ENCODE measurements at places on chromosomes 5 and 9.

DNA sequence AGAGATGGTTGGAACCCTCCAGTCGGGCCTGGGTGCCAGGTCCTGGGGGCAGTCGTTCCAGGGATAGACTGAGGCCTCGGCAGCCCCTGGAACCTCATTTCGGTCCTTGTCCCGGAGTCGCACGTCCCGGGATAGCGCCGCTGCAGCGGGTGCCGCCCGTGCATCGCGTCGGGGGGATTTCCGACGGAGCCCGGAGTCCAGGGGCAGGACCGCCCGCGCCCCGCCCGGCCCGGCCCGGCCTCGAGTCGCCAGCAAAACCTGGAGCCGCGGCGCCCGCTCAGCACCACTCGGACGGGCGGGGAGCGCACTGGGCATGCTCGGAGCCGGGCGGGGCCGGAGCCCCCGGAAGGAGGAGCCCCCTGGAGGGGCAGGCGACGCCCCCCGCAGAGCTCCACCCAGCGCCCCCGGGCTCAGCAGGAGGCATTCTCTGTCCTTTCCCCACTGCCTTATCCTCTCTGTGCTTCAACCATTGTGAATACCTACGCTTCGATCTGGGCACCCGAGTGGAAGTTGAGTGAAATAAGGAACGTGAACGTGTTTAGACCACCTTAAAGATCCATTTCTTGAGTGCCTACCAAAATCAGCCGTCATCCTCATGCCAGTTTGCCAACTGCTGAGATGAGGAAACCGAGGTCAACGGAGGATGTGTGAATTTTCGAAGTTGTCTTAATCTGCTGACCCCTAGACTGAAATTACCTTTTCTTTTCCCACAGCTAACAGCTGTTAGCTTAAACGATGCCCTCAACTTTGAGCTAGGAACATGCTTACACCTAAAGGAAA is 1.7 kb upstream of the PTPN3 start:
- no peak overlapping the region for H3K27ac ChIP-seq
- H3K4me1 ChIP-seq, result no peaks in the 10 kb centered on the region
- peak; percentile 64 for DNase-seq

- H3K27me3 ChIP-seq, result no peaks in the 10 kb centered on the region
- peaks cover 11% of the 10 kb centered on the region for H3K4me1 ChIP-seq
- H3K27ac ChIP-seq, result no peak overlapping the region
- no peaks in the 10 kb centered on the region for H3K36me3 ChIP-seq
Observed at GRCh38 chr5:146799671-146800070, 78.9 kb downstream of the PPP2R2B start.

DNA sequence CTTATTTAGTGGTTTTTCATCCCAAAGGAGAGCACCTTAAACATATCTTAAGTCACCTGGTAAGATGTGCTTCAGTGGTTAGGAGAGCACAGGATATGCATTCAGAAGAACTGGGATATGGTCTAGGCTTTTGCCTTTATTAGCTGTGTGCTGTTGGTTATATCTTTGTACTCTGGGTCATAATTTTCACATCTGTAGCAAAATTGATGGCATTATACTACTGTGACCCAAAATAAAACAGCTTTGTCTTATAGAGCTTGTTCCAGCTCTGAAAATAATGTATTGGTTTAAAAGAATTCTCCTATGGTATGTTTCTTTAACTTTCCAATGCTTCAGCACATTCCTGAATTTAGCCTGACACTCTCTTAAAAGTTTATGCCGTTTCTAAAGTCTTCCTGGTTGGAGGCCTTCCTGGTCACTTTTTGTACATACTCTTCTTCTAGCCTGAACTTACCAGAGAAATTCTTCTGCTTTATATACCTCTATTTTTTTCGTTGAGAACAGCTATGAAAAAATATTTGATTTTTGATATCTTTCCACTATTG is 337.1 kb upstream of the MPDZ start:
- no peaks in the 10 kb centered on the region for H3K4me1 ChIP-seq
- no peak overlapping the region for H3K4me3 ChIP-seq
- DNase-seq, result no peak
- H3K27ac ChIP-seq, result no peak overlapping the region
- no peaks in the 10 kb centered on the region for H3K36me3 ChIP-seq

DNA sequence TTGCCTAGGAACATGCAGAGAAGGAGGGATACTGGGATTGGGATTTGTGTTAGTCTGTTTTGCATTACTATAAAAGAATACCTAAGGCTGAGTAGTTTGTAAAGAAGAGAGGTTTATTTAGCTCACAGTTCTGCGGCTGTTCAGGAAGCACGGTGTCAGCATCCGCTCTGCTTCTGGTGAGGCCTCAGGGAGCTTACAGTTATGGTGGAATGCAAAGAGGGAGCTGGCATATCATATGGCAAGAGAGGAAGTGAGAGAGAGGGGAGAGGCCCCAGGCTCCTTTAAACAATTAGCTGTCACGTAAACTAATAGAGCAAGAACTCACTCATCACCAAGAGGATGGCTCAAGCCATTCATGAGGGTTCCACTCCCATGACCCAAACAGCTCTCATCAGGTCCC is 27.0 kb downstream of the IL12B start:
- no peak for DNase-seq
- no peak overlapping the region for H3K4me3 ChIP-seq
- no peaks in the 10 kb centered on the region for H3K27me3 ChIP-seq
- H3K36me3 ChIP-seq, result peaks cover 24% of the 10 kb centered on the region
- no peaks in the 10 kb centered on the region for H3K4me1 ChIP-seq
- H3K27ac ChIP-seq, result no peak overlapping the region

- H3K4me3 ChIP-seq, result peak overlapping the region; percentile 77
- no peaks in the 10 kb centered on the region for H3K36me3 ChIP-seq
- peaks cover 5% of the 10 kb centered on the region for H3K4me1 ChIP-seq
- DNase-seq, result peak; percentile 89
Observed at GRCh38 chr5:145856285-145856818, 16.5 kb downstream of the GRXCR2 start.

DNA sequence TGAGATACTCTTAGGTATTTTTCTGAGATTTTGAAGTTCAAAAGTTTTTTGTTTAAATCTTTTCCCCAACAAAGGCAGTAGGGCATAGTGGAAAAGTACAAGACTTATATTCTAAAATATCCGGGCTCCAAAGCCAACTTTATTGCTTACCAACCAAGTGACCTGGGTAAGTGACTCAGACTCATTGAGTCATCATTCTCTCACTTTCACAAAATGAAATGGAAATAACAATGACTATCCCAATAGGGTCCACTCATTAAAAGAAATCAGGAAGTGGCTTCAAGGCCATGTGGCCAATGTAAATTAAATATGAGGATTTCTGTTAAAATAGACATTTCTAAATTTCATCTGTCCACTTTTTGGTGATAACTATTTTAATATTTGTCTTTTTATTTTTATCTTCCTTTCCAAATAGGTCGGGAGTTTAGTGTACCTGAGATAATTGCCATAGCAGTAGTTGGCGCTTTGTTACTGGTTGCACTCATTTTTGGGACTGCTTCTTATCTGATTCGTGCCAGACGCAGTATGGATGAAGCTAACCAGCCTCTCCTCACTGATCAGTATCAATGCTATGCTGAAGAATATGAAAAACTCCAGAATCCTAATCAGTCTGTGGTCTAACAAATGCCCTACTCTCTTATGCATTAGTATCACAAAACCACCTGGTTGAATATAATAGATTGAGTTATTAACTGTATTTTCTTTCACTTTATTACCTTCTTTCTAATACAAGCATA is 15.5 kb downstream of the TYRP1 start:
- no peaks in the 10 kb centered on the region for H3K4me1 ChIP-seq
- H3K27me3 ChIP-seq, result no peaks in the 10 kb centered on the region
- no peak for DNase-seq

DNA sequence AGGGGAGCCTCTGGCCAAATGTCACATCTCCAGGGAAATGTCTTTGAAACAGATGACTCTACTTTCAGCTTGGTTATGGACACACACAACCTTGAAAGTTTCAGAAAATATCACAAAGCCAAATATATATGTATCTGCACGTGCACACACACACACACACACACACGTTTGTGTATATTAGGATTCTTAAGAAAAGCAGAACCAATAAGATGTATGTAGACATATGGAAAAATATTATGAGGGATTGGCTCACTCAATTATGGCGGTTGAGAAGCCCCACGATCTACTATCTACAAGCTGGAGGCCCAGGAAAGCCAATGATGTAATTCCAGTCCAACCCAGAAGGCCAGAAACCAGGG is 194.9 kb downstream of the PALM2AKAP2 start:
- H3K4me3 ChIP-seq, result no peak overlapping the region
- no peaks in the 10 kb centered on the region for H3K36me3 ChIP-seq
- no peaks in the 10 kb centered on the region for H3K4me1 ChIP-seq
- no peak overlapping the region for H3K27ac ChIP-seq
- no peak for DNase-seq

- DNase-seq, result no peak
- H3K27me3 ChIP-seq, result no peaks in the 10 kb centered on the region
- no peaks in the 10 kb centered on the region for H3K36me3 ChIP-seq
- H3K4me1 ChIP-seq, result no peaks in the 10 kb centered on the region
- H3K27ac ChIP-seq, result no peak overlapping the region
Observed at GRCh38 chr5:168015506-168015905, 275.9 kb upstream of the WWC1 start.

- no peaks in the 10 kb centered on the region for H3K36me3 ChIP-seq
- no peaks in the 10 kb centered on the region for H3K4me1 ChIP-seq
- no peak for DNase-seq
- H3K27ac ChIP-seq, result no peak overlapping the region
- H3K4me3 ChIP-seq, result no peak overlapping the region
Observed at GRCh38 chr9:69297300-69297980, 27.6 kb upstream of the ENTREP1 start.

- H3K27ac ChIP-seq, result no peak overlapping the region
- 0 out of 2 replicates have a peak, but pooled peaks cover 2% of the 10 kb centered on the region for H3K4me1 ChIP-seq
- H3K4me3 ChIP-seq, result no peak overlapping the region
- H3K27me3 ChIP-seq, result no peaks in the 10 kb centered on the region
- no peak for DNase-seq
- no peaks in the 10 kb centered on the region for H3K36me3 ChIP-seq
Observed at GRCh38 chr5:167816864-167817263, 474.6 kb upstream of the WWC1 start.

DNA sequence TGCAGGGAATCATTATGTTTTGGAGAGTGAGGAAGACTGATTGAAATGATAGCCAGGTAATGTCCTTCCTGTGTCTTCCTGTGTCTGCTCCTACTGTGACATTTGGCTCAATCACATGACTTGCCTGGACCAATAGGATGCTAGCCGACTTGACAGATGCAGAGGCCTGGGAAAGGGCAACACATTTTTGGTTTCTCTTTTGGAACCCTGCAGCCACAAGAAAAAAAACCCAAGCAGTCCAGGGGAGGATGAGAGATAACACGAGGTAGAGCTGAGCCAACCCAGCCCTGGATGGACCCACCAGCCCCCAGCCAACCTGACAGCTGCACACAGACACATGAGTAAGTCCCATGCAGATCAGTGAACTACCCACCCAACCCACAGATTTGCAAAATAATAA is 256.1 kb upstream of the SMARCA2 start:
- no peak overlapping the region for H3K4me3 ChIP-seq
- H3K36me3 ChIP-seq, result no peaks in the 10 kb centered on the region
- no peaks in the 10 kb centered on the region for H3K27me3 ChIP-seq
- peak; percentile 32 for DNase-seq
- no peaks in the 10 kb centered on the region for H3K4me1 ChIP-seq
- H3K27ac ChIP-seq, result no peak overlapping the region

GRCh38 chr5:98772415-98773213 is 849 bp upstream of the RGMB start:
- peaks cover 3% of the 10 kb centered on the region for H3K36me3 ChIP-seq
- H3K27me3 ChIP-seq, result peaks cover 8% of the 10 kb centered on the region
- DNase-seq, result peak; percentile 94
- no peak overlapping the region for H3K27ac ChIP-seq
- H3K4me1 ChIP-seq, result peaks cover 3% of the 10 kb centered on the region

- no peak overlapping the region for H3K27ac ChIP-seq
- peak overlapping the region; percentile 87 for H3K4me3 ChIP-seq
- peaks cover 7% of the 10 kb centered on the region for H3K4me1 ChIP-seq
- no peak for DNase-seq
- H3K36me3 ChIP-seq, result no peaks in the 10 kb centered on the region
Observed at GRCh38 chr9:37575001-37575400, 1.2 kb downstream of the FBXO10 start.

DNA sequence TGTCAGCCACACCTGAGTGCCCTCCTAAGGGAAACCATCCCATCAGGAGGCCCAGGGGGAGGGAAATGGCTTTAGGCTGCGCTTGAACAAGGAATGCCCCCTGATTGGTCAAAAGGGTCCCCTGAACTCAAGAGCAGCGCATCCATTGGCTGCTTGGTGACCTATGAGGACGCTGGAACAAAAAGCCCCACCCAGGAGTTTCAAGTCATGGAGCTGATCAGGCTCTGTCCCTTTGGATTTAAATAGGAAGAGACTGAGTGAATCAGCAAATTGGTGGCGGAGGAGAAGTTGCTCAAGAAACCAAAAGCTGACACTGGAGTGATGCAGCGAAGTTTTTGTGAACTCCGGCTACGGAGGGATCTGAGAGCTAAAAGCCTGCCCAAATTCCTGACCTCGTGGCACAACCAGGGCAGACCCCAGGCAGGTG is 66.7 kb downstream of the SMIM23 start:
- H3K4me3 ChIP-seq, result no peak overlapping the region
- H3K4me1 ChIP-seq, result no peaks in the 10 kb centered on the region
- DNase-seq, result peak; percentile 72

DNA sequence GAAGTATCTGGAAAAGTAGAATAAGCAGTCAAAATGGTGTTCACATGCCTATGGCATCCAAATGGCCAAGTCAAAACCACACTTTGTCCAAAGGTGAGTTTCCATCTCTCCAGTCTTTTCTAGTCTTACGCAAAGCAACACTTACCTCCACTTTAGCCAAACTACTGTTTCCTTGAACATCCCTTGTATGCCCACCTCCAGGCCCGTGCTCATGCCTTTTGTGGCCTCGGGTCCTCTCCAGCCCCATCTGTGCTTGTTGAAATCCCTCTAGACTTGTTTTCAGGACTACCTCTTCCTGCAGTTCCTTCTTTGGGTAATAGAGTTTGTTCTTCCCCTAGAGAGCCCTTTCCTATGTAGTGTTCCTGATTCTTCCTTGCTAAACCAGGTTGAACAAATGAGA is 61.0 kb downstream of the ANGPTL2 start:
- H3K27ac ChIP-seq, result no peak overlapping the region
- 0 out of 2 replicates have a peak, but pooled peaks cover 3% of the 10 kb centered on the region for H3K4me1 ChIP-seq
- H3K4me3 ChIP-seq, result no peak overlapping the region

GRCh38 chr5:170319301-170319700 is 21.7 kb upstream of the LCP2 start:
- DNase-seq, result no peak
- no peak overlapping the region for H3K4me3 ChIP-seq
- H3K27me3 ChIP-seq, result no peaks in the 10 kb centered on the region

DNA sequence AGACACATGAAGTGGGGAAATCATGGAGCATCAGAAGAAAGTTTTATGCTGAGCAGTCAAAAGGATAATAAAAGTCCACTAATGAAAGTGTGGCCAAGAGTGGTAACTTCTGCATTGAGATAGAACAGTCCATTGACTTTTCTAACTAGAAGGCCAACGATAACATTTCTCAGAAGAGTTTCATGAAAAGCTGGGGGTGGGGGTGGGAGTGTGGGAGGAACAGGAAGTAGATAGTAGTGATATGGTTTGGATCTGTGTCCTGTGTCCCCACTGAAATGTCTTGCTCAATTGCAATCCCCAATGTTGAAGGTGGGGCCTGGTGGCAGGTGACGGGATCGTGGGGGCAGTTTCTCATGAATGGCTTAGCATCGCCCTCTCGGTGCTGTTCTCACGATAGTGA is 36.2 kb upstream of the SNAPC3 start:
- no peaks in the 10 kb centered on the region for H3K4me1 ChIP-seq
- no peaks in the 10 kb centered on the region for H3K36me3 ChIP-seq
- no peak overlapping the region for H3K27ac ChIP-seq
- DNase-seq, result no peak
- no peak overlapping the region for H3K4me3 ChIP-seq

GRCh38 chr5:129622531-129622930 is 125.4 kb upstream of the MINAR2 start:
- H3K4me1 ChIP-seq, result no peaks in the 10 kb centered on the region
- H3K27me3 ChIP-seq, result no peaks in the 10 kb centered on the region
- DNase-seq, result no peak
- H3K36me3 ChIP-seq, result peaks cover 31% of the 10 kb centered on the region
- H3K27ac ChIP-seq, result no peak overlapping the region
- H3K4me3 ChIP-seq, result no peak overlapping the region

Measured in H9 (cell line).